Hematopoietic multipotent progenitor cell treated with erythropoietin and hydrocortisone succinate and interleukin-3 and kit ligand, for 6 days (in vitro differentiated cells): ENCODE measurements at places on chromosomes 7 and 10.

- DNase-seq = peak; percentile 48
Measured at GRCh38 chr10:118870467-118871243, 115.9 kb upstream of the CACUL1 start.

GRCh38 chr7:106223156-106223555 lies 61.6 kb downstream of the NAMPT start:
- DNase-seq = no peak

- DNase-seq = no peak
Measured at GRCh38 chr10:69503896-69504265, 52.6 kb downstream of the TSPAN15 start.

DNA sequence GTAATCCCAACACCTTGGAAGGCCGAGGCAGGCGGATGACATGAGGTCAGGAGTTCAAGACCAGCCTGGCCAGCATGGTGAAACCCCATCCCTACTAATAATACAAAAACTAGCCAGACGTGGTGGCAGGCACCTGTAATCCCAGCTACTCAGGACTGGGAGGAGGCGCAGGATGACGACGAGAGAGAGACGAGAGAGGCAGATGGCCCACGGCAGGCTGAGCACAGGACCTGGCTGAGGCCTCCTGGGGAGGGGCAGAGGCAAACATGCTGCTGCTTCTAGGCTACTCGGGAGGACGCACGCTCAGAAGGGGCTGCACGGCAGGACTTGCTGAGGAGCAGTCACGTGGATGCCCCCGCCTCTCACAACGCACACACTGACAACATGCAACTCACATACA lies 22.4 kb downstream of the DIP2C start:
- DNase-seq = no peak

GRCh38 chr10:127550861-127551260 lies 1.8 kb downstream of the NPS start:
- DNase-seq = no peak

- no peak for DNase-seq
Measured at GRCh38 chr7:93194386-93194785, 31.9 kb downstream of the HEPACAM2 start.

- DNase-seq = no peak
Measured at GRCh38 chr10:119737039-119737663, 11.3 kb downstream of the INPP5F start.

DNA sequence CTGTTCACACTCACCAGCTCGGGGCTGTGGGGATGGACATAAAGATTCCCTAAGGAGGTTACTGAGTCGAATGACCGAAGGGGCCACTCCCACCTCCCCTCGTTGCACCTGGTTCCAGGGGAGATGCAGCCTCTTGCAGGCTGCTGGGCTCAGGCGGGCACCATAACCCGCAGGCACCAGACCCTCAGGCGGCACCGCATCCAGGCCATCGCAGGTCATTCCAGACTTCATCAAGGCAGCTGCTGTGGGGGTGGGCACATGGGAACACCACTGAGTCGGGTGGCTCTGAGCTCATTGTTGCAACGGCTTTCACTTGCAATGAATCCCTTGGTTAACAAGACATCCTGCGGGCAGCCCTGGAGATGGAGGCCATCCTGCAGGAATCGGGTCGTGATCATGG lies 221.7 kb downstream of the TCERG1L start:
- DNase-seq = no peak

- DNase-seq = peak; percentile 23
Measured at GRCh38 chr10:100744987-100745881, at the start of gene PAX2. Gene PAX2, plus strand, starts transcription at chr10:100745582. Its CDS starts 679 bp downstream, at chr10:100746261.

- DNase-seq = peak; percentile 82
Measured at GRCh38 chr10:22606164-22606614, 108.2 kb downstream of the PIP4K2A start.

DNA sequence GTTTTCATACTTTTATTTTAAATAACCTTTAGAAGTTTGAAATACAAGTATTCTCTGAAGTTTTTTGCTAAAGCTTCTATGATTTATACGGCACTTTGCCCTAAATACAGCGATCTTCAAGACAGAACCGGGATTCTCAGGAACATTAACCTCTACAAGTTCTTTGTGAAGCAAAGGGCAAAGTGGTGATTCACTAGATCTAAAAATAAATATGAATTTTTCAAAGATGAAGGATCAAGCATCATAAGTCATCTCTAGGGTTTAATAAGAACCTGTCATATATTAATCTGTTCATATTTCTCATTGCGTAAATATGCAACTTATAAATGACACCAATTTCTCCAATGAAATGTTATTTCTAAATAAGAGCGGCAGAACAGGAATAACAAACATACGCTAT lies 30.7 kb downstream of the DGKB start:
- DNase-seq = no peak

DNA sequence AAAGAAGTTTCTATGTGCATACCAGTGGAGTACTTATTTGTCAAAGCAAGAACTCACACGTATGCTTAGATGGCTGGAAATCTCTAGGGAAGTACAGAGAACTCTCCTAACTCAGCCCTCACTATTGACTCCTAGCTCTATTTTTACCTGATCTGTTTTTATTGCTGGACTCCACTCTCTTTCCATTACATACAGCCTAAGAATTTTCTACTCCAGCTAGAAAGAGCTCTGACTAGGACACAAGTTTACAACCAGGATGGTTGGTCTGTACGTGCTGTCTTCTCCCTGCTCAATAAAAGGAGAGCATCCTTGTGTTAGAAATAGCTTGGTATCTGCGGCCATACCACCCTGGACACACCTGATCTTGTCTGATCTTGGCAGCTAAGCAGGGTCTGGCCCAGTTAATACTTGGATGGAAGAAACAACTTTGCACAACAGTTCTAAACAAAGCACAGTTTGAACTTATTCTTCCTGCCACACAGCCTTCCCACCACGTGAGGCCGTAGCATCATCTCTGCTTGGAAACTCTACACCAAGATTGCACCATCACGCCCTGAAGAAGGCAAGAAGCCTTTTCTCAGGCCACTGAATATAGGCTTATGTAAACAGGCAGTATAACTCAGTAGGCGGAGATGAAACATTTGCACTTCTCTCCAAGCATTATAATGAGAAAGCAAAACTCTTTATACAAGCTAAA lies 50.7 kb downstream of the KCNMA1 start:
- DNase-seq = no peak

DNA sequence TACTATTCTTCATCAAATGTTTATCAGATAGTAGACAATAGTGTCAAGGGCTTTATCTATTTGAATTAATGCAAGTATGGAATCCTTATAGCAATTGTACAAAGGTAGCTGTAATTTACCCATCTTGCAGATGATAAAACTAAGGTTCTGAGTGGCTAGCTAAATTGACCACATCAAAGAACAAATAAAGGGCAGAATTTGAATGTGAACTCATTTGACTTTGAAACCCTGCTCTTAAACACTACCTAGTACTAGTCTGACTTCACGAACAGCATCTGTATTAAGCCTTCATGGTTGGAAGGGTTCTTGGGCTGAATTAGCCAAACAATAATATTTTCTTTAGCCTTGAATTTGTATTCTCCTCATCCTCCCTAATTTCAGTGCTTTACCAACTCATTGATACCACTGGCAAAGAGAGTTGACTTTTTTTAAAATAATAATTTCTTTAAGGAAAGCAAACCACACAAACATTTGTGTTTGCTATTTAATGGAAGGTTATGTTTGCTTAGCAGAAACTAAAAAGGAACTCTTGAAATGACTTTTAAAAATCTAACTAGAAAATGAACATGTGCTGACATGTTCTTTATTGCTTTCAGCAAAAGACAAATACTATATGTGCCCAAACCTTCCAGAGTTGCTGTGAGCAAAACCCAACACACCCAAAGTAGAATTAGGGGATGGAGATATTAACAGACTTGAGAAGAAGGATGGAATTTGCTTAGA lies 322.6 kb downstream of the RNLS start:
- DNase-seq = no peak

DNA sequence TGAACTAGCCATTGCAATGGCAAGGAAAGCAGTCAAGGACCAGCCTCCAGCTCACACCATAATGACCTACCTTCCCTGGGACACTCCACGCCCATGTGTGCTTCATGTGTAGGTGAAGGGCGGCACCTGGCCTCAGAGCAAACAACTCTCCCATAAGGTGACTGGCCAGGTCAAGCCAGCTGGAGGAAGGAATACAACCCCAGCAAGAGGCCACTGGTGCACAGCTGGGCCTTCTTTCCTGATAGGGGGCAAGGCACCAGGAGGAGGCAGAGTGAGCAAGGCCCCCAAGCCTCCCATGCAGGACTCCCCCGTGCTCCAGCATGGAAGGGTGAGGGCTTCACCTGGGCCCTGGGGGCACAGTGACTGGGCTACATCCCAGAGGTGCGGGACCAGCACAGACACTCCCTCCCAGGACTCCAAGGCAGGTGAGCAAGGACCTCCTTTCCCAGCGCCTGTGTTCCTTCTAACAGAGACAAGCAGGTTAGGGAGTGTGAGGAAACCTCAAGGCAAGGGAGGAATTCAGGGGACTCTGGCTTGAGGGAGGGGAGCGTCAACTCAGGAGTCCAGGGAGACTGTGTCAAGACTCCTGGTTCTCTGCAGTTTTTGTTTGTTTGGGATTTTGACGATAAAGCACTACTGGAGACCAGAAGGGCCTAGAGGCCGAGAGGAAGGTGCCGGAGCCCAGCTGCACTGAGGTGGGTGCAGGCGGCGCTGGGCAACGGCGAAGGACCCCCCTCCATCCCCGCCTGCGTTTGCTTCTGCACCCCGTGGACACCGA lies 1.7 kb downstream of the PTPRN2 start:
- no peak for DNase-seq

- peak; percentile 7 for DNase-seq
Measured at GRCh38 chr7:86929293-86930109, 130.0 kb downstream of the ELAPOR2 start.

DNA sequence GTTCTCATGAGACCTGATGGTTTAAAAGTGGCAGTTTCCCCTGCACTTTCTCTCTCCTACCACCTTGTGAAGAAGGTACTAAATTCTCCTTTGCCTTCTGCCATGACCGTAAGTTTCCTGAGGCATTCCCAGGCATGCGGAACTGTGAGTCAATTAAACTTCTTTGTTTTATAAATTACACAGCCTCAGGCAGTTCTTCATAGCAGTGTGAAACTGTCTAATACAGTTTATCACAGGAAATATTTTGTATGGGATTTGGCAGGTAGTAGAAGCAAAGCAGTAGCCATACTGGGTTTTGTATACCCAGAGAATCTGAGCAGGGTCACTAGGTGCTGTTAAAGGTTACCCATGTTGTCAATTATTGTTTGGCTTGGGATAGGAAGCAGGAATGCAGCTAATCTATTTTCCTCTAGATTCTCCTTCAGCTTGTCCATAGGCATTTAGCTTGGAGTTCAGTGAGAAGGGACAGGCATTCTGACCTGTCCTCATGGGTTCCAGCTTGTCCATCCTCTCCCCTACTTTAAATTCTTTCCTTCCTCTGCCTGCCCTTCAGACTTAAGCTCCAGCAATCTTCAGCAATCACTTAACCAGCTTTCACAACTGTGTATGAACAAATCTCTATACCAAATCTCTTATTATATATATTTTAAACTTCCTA lies 186.7 kb downstream of the PCLO start:
- no peak for DNase-seq

GRCh38 chr10:94035982-94036765 lies 42.4 kb downstream of the PLCE1 start:
- no peak for DNase-seq

- no peak for DNase-seq
Measured at GRCh38 chr7:30988351-30989005, 24.7 kb downstream of the GHRHR start.

GRCh38 chr10:95400787-95401186 lies 110.0 kb upstream of the PDLIM1 start:
- no peak for DNase-seq

GRCh38 chr10:11856089-11856488 lies 32.9 kb downstream of the PROSER2 start:
- DNase-seq = no peak

DNA sequence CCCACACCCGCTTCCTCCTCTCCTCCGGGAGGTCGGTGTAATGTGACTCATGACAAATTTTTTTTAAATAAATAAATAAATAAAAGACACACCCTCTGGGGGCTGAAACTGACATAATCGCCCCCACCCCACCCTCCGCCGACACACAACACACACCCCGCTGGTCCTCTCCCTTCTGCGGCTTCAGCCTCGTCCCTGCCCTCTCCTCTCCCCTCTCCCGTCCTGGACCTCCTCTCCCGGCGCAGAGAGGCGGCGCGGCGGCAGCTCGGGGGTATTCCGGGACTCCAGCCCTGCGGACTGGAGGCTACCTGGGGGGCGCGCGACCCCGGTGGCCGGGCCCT lies 686 bp downstream of the ABI1 start:
- DNase-seq = peak; percentile 77

GRCh38 chr7:91683823-91684222 lies 196.7 kb downstream of the MTERF1 start:
- peak; percentile 95 for DNase-seq

GRCh38 chr7:116011584-116011983 lies 19.0 kb downstream of the TFEC start:
- no peak for DNase-seq

GRCh38 chr10:36712695-36713094 lies 412.7 kb upstream of the ANKRD30A start:
- no peak for DNase-seq

- peak; percentile 67 for DNase-seq
Measured at GRCh38 chr7:135335628-135336139, 102.0 kb downstream of the STRA8 start.

DNA sequence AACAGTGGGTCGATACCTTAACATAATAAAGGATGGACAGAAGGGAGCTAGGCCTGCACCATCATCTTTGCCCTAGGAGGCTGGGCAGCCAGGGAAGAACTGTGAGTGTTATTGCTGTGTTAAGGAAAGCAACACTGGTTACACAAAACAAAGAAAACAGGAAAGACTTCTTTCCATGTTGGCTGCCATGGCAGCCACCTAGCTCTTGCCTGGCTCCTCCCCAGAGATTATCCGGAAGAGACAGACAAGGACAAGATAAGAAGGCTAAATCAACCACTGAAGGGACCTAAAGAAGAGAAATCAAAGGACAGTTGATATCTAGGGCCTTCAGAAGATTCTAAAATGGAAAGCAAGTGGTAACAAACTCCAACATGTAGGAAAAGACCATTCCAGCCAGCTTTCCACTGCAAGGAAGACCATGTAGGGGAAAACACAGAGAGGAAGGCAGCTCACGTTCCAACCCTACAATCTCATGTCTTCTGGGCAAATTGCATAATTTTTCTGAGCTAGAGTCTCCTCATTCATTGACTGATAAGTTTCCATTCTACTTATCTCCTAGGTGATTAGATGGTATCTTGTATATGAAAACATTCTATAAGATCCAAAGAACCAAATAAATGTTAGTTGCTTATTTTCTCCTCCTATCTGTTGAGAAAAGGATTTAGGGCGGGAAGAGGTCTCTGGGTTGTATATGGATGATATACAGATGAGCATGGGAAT lies 51.2 kb downstream of the SP8 start:
- DNase-seq = peak; percentile 22
